ENCODE measurements at places on chromosomes 13 and 19.

- no peak for DNase-seq
Observed at GRCh38 chr13:84648069-84648640, 765.9 kb upstream of the SLITRK1 start.

- DNase-seq, result no peak
Observed at GRCh38 chr13:89746554-89746953, 1600.9 kb upstream of the MIR17HG start.

DNA sequence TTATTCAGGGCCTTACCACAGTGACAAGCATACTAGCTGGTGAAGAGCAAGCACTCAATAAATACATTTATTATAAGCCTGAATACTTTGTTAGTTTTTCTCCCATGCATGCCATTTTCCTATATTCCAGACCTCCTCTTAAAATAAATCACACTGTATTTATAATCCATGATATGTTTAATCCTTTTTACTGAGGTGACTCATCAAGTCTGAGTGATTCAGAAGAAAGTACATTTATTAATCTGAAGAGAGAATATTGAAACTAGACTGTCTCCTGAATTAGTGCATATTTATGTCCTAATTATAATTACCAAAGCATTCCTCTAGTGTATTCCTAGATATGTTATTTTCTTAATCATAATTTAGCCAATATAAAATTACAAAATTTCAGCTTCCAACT, 323.3 kb downstream of the NALCN start:
- no peak for DNase-seq

- DNase-seq, result peak; percentile 33
Observed at GRCh38 chr19:39212375-39212742, 8.3 kb upstream of the SYCN start.

DNA sequence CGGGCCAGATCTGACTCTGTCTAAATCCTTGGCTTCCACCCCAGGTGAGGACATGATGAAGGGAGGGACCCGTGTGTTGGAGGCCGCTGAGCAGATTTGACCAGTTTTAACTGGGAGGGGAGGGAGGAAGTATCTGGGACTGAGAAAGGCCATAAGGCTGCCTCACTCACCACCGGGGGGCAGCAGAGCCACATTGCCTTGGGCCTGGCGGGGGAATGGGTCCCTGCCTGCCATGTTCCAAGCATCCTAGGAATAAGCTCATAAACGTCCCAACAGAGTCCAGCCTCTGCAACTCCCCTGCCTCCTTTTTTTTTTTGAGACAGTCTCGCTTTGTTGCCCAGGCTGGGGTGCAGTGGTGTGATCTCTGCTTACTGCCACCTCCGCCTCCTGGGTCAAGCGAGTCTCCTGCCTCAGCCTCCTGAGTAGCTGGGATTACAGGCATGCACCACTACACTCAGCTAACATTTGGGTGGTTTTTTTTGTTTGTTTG, 15.5 kb downstream of the MAST3 start:
- peak; percentile 88 for DNase-seq

DNA sequence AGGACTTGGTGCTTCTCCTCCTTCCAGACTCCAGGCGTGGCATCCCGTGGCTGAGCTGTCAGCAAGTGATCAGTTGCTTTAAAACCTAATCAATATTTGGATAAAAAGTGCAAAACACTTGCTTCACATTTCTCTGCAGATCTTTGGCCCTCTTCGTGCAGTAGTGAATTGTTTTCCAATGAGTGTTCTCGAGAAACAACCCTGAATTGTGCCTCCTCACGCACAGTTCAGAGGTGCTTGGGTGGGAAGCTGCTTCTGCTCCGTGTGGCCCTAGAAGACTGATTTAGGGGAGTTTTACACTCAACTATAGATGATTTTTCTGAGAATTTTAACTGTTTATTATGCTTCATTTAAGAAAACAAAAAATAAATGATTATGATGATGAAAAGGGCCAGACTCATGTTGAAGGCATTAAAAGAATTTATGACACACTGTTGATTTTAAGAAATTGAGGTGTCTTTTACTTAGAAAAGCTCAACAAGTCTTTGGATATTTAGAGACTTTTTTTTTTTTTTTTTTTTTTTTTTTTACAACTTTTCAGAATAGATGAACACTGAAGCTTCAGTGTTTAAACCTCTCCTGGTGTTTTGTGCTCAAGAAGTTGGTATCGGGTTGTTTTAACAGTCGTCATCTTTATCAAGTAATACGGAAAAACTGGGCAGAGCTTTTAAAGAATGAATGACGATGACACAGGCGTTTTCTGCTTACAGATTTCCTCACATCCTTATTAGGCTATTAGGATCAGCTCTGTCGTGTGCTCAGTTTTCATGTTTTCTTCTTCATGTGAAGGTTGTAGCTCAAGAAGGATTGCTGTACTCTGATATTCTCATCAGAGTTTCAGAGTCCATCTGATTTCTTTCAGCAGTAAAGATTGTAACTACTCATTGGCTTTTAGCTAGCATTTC, 39.5 kb upstream of the TEX29 start:
- no peak for DNase-seq

GRCh38 chr13:114099918-114100445, 32.4 kb downstream of the RASA3 start:
- peak; percentile 5 for DNase-seq

DNA sequence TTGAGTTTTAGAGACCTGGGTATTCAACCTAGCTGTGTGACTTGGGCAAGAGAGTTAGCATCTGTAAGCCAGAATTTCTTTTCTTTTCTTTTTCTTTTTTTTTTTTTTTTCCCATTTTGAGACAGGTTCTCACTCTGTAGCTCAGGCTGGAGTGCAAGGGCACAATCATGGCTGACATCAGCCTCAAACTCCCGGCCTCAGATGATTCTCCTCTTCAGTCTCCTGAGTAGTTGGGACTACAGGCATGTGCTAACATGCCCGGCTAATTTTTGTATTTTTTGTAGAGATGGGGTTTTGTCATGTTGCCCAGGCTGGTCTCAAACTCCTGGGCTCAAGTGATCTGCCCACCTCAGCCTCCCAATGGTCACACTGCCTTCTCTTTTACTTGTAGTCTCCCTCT, 33.0 kb downstream of the ZMYM2 start:
- no peak for DNase-seq
